ENCODE measurements at places on chromosomes 2 and 18.

- no peak for DNase-seq
Observed at GRCh38 chr2:110764931-110765330, 32.6 kb downstream of the ACOXL start.

DNA sequence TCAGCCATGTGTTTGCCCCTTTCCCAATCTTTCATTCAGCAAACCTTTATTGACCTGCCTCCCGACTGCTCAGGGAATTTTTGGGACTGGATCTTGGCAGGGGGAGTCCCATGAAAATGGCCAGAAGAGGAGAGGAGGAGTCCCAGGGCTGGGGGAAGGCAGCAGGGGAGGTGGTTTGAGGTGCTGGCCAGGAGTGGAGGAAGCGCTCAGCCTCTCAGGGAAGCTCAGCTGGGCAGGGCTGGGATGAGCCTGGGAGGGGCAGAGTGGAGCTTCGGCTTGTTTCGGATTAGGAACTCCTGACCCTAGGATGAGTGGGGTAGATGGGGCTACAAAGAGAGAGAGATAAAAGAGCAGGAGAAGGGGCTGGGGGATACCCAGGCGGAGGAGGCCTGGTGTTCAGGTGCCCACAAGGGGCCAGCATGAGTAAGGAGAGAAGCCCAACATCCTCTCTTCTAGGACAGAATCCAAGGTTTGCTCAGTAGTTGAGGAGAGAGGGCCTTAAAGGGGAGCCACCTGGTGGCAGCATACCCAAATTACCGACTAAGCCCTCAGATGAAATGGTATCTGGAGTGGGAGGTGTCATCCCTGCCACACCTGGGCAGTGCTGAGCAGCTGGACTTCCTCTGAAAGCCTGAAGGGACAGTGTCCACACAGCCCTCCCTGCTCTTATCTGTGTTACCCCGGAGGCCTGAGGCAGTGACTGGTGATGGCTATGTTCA is 91.1 kb downstream of the INHBB start:
- peak; percentile 16 for DNase-seq

DNA sequence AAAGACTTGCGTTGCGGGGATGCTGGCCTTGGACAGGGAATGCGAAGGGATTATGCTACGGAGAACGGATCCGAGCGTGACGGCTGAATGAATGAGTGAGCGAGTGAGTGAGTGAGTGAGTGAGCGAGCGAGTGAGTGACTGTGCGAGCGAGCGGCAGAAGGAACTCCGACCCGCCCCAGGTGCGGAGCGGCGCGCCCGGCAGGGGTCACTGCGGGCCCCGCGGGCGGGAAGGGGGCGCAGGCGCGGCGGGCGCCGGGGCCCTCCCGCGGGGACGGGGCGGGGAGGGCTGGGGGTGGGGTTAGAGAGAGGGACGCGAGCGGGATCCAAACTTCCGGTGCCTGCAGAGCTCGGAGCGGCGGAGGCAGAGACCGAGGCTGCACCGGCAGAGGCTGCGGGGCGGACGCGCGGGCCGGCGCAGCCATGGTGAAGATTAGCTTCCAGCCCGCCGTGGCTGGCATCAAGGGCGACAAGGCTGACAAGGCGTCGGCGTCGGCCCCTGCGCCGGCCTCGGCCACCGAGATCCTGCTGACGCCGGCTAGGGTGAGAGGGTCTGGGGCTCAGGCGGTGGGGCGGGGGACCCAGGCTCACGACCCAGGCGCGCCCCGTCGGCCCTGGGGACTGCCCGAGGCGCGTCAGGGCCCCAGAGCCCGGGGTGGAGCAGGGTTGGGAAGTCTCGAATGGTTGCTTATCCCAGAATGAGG is at the start of gene ITM2C:
ITM2C (plus strand) TSS at position 338 of the 702 bp plus-strand sequence; CDS start at position 422, 84 bp downstream.
- DNase-seq = peak; percentile 4

DNA sequence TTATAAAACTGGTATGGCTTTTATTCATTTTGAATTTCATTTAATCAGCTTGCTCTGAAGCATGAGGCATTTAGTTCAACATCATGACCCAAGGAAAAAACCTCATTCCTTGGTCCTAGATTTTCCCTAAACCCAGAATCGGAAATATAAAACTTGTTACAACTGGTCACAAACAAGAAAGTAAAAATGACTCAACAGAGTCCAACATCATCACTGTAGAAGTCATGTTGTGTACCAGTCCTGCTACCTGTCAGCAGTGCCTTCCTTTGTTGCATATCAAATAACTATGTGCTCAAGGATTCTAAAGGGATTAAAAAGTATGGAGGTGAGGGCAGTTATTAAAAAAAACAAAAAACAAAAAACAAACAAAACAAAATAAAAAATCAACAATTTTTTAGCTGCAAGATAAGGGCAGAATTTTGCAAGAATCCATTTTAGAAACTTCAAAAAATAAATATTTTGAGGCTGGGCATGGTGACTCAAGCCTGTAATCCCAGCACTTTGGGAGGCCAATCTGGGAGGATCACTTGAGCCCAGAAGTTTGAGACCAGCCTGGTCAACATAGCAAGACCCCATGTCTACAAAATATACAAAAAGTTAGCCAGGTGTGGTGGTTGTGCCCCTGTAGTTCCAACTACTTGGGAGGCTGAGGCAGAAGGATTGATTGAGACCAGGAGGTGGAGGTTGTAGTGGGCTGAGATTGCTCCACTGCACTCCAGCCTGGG is 18.4 kb downstream of the NCKAP1 start:
- no peak for DNase-seq

- no peak for DNase-seq
Observed at GRCh38 chr2:233458826-233459225, 104.5 kb downstream of the DGKD start.

DNA sequence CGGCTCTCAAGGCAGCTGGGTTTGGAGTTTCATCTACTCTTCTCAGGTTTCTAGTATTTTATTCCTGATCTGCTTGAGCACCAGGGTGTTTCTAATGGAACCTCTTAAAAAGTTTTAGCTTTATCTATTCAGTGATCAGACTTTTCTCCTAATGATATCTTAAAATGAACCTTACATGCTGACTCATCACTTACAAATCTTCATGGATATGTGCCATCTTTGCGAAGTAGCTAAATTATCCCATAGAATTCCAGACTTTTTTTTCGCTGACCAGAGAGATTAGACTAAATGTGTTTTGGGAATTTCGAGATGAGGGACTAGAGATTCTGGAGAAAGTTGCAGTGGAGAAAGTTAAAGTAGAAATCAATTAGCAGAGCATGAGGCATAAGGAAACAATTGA is 401.0 kb downstream of the GRB14 start:
- no peak for DNase-seq

- no peak for DNase-seq
Observed at GRCh38 chr2:23944527-23944926, 4.3 kb downstream of the UBXN2A start.

GRCh38 chr2:16203069-16203468 is 262.7 kb downstream of the MYCN start:
- DNase-seq = no peak

- no peak for DNase-seq
Observed at GRCh38 chr2:135775420-135775819, 33.8 kb downstream of the UBXN4 start.

GRCh38 chr2:67046591-67046990 is 350.5 kb upstream of the ETAA1 start:
- no peak for DNase-seq

- no peak for DNase-seq
Observed at GRCh38 chr2:113791697-113792590, 35.5 kb upstream of the SLC35F5 start.

GRCh38 chr18:9755615-9756014 is 47.5 kb downstream of the RAB31 start:
- DNase-seq = peak; percentile 84

DNA sequence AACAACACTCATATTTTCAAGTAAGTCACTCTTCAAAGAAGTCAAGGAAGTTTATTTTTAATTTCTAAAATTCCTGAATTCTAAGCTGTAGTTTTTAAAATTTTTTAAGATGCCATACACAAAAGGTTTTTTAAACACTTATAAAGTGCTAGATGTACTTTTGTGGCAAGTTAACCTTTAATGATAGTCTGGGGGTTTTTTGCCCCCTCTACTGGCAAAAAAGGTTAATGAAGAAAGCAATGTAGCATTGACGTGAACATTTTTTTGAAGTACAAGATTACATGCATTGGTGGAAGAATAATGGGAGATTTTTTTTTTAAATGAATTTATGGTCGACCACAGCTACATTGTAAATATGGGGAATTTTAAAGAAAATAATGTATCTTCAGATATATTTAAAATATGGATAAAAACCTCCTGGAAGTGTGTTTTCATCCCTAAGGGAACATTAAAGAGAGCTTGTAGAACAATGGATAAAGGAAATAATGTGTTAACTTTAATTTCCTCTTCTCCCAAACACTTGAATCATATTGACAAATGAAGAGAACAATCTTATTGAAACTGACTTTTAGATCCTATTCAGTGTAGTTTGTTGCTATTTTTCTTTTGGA is 12.6 kb downstream of the ITPRID2 start:
- DNase-seq = peak; percentile 23

GRCh38 chr2:240526521-240526920 is 31.3 kb downstream of the ANKMY1 start:
- no peak for DNase-seq

GRCh38 chr2:236892721-236893120 is 193.0 kb upstream of the COPS8 start:
- no peak for DNase-seq

DNA sequence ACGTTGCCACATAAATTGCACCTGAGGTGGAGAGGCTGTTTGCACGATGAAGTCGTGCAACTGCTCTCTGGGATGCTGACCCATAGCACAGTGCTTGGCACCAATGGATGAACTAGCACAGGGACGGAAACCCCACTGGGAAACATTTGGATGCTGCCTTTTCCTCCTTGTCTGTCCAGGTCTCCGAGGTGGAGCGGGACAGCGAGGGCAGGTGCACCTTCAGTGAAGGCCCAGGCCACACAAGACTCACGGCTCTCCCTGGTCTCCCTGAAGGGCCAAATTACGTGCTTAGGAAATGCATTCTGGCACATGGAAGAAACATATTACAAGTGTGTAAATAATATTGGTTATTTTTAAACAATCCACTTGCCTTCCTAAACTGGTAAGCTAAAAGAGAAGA is 70.3 kb downstream of the TPO start:
- DNase-seq = no peak

GRCh38 chr18:29862824-29863223 is 1179.7 kb downstream of the DSC3 start:
- DNase-seq = no peak

DNA sequence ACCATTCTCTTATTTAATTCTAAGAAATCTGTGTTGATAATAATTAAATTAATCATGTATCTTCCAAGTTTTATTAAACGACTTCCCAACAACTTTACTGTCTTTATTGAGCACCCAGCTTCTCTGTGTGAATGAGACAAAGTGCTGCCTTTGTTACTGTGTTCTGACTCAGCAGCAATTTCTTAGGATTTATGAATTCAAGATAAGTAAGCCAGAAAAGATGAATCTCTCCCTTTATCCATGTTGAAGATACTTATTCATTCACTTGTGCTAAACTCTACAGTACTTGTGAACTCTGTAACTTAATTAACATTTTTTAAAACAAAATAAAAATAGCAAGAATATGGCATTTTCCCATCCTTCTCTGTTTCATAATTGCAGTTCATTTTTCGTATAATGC is 1403.3 kb upstream of the DDX18 start:
- DNase-seq = no peak

DNA sequence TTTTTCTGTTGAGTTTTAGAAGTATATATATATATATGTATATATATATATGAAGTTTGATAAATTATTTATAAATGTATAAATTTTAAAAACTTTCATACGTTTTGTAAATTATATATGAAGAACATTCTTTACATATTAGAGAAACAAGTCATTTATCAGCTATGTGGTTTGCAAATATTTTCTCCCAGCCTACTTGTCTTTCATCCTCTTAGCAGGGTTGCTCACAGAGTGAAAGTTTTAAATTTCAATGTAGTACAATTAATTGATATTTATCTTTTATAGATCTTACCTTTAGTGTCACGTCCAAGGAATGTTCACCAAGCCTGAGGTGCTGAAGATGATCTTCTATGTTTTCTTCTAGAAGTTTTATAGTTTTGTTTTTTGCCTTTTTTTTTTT is 78.3 kb upstream of the HS6ST1 start:
- no peak for DNase-seq

DNA sequence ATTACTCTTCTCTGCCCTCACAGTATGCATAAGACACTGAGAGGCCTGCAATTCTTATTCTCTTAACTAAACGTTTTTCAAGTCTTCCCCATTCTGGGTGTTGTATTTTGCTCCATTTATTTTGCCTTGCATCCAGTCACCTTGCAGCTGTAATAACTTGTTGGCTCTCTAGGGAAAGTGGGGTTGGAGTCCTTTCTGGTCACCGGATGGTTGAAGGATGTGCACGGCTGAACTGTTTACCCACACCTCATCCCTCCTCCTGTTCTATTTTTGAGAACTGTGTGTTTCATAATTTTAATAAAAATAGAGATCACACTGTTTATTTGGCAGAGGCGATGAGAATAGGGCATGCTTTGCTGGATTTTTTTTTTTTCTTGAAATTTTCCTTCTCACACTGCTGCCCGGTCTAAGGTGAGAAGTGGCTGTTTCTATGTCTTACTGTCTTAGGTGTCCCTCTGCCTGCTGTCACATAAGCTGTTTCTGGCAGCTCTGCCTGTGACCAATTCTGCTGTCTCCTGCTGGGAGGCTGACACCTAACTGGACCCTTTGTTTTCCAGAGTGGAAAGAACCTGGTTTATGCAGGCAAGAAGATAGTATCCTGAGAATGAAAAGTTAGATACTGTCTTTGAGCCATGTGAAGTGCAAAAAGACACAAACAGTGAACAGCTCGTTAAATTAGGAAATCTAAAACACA is 342.6 kb downstream of the DPP10 start:
- DNase-seq = no peak

DNA sequence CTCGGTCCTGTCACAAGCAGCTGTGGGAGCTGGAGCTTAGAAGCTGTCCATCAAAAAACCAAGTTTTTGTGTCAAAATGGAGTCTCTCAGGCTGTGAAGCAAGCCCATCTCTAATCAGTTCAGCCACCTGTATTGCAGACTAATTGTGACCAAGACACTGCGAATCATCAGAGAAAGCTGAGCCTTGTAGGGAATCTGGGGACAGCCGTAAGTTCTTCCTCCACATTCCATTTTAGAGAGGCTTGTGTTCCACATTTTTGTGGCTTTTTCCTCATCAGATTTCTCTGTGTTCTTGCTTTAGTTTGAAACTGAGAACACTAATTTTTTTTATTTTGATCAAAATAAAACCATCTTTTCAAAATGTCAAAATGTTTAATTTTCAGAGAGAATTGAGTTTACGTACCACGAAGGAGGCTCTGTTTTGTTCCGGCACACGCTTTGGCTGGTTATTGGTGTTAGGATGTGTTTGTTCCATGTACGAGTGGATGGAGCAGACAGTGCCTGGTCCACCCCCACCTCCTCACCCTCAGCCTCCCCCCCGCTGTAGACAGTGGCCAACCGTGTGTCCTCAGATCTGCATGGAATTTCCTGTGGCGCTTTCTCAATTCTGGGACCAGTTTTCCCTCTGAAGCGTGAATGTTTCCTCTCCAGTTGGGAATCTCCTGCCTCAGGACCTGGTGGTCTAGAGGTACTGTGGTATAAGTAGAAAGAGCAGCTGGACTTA is 140.8 kb downstream of the AGAP1 start:
- DNase-seq = no peak

GRCh38 chr2:235493775-235494715 is at the start of gene AGAP1:
Gene AGAP1 (plus strand): TSS chr2:235494043.
- no peak for DNase-seq

- DNase-seq = peak; percentile 40
Observed at GRCh38 chr2:222892321-222892720, 31.5 kb downstream of the ACSL3 start.

- DNase-seq = peak; percentile 7
Observed at GRCh38 chr2:145068509-145068908, 548.6 kb upstream of the ZEB2 start.

All from inflammatory macrophage (primary cell).